ENCODE measurements at places on chromosomes 4 and X. TPM values are rescaled to one million over a fixed set of nuclear protein-coding genes. Genes with fewer than 3 reads are reported as not detected.

DNA sequence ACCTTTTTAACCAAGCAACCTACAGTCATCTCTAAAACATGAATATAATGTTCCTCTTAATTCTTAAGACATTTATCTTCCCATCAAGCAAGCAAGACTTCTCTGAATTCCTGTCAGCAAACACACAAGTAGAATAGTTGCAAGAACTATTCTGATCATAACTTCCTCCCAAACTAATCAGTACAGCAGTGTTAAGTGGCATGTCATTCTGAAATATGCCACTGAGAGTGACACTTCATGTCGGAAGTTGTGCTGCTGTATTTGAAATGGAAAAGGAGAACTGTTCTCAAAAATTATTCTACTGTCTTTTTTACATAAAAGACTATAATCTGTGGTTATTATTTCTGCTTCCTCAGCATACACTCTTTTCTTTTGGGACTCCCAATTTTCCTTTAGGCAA lies 546.6 kb downstream of the PCDH18 start:
- no peak for DNase-seq

DNA sequence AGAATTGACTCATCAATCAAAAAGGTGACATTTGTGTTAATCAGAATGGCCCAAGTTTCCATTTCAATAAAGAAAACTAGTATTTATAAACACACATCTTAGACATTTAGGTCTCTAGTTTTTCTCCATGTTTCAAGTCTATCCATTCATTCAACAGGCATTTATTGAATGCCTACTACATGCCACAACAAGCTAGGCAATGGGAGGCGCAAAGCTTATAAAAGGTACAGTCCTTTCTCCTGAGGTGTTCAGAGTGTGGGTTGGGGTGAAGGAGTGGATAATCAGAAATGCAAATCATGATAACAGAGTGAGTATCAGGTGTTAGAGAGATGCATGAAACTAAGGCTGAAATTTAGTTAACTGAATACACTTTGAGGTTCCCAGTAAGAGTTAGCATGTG lies 78.0 kb downstream of the HCCS start:
- DNase-seq = no peak

DNA sequence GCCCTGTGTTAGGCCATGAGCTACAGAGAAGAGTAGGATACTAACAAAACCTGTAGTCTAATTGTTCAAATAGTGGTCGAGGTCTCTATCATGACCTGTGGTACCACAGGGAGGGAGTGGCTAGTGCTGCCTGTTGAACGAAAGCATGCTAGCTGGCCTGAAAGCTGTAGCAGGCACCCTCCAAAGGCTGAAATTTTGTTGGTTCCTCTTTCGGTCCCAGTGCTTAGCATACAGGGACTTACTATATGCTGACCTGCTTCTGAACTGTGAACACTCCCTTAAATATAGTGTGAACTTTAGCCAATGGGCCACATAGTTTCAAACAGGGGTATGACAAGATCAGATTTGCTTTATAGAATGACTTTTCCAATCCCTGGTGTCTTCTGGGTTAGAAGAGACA lies 113.4 kb downstream of the PJA1 start:
- no peak for DNase-seq

DNA sequence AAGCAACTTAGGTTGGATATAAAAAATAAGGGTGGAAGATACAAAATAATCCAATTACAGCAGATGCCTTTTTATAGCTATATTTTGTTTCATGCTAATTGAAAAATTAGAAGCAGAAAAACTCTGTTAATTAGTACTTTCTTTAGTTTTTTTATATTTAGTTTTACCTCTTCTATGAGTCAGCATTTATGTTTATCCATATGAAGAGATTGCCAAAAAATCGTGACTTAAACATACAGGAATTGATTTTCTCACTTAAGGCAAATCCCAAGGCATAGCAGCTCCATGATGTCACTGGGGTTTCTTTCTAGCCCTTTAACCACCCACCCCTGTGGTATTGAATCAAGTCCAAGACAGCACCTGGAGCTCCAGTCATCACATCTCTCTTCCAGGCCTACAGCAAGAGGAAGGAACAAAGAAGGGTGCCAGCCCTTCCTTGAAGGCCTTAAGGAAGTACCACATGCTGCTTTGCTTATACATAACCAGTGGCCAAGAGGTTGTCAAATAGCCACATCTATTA lies 365.8 kb upstream of the TENM3 start:
- no peak for DNase-seq

GRCh38 chr4:113080624-113081023 lies 31.2 kb downstream of the ANK2 start:
- no peak for DNase-seq

DNA sequence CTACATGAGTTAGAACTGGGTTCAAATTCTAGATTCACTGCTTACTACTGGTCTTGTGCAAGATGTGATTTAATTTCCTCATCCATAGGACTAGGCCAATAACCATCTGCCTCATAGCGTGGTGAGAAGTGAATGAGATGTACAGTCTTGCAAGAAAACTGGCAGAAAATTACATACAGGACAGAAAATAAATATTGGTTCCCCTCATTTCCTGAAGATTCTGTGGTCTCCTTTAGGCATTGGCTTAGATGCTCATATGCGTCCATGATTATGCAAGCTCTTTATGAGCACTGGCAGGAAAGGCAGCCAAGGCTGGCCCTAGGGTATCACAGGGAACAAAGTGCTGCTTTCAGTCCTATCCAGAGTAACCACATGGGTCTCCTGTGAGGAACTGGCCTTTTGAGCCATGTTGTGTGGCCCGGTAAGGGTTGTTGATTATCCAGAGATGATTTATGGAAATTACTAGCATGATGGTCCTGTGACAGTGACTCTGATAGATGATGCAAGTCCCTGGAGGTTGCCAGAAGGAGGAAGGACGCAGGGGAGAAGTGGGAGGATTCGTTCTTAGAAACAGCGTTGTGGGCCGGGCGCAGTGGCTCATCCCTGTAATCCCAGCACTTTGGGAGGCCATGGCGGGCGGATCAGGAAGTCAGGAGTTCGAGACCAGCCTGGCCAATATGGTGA lies 9.9 kb upstream of the MOB1B start:
- DNase-seq = no peak

DNA sequence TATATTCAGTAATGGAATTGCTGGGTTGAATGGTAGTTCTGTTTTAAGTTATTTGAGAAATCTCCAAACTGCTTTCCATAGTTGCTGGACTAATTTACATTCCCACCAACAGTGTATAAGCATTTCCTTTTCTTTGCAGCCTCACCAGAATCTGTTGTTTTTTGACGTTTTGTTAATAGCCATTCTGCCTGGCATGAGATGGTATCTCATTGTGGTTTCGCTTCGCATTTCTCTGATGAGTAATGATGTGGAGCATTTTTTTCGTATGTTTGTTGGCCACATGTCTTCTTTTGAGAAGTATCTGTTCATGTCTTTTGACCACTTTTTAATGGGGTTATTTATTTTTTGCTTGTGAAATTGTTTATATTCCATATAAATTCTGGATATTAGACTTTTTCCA lies 13.6 kb upstream of the MAGED4B start:
- DNase-seq = no peak

MID1 gene
- 23.0 TPM for total RNA-seq

CSAG3 gene
- total RNA-seq = not detected

MAGIX gene
- total RNA-seq = 5.0 TPM
